Activated T-helper 17 cell treated with anti-CD3 and anti-CD28 coated beads, Interleukin-2, amount 50 U/mL, for 72 hours (primary cell): ENCODE measurements at places on chromosomes 1 and 21. TPM values are rescaled to one million over a fixed set of nuclear protein-coding genes. Genes with fewer than 3 reads are reported as not detected.

Gene CELA3B
- not detected for total RNA-seq

Gene BRDT
- not detected for total RNA-seq

Gene GBP3
- total RNA-seq: 5.7 TPM

Gene CD247
- total RNA-seq: 168 TPM

Gene NEGR1
- not detected for total RNA-seq

Gene TRMT1L
- 23.7 TPM for total RNA-seq

Gene KRTAP7-1
- total RNA-seq: not detected

Gene CFHR4
- not detected for total RNA-seq

Gene SLC26A9
- not detected for total RNA-seq

Gene AMY2A
- not detected for total RNA-seq

Gene FLG2
- total RNA-seq: not detected

Gene FBLIM1
- total RNA-seq: not detected

Gene WNT2B
- 0.48 TPM for total RNA-seq

Gene NHLH1
- total RNA-seq: 1.1 TPM

Gene C1orf115
- not detected for total RNA-seq

Gene HEYL
- total RNA-seq: 0.40 TPM

Gene EIF3I
- total RNA-seq: 203 TPM

Gene PRR9
- total RNA-seq: not detected

Gene SCMH1
- total RNA-seq: 23.2 TPM

Gene LCK
- 228 TPM for total RNA-seq

Gene TNNT2
- not detected for total RNA-seq
